ENCODE measurements at places on chromosomes 2 and 18.

GRCh38 chr2:70987386-70987785 is 7.3 kb downstream of the TEX261 start:
- DNase-seq: no peak

DNA sequence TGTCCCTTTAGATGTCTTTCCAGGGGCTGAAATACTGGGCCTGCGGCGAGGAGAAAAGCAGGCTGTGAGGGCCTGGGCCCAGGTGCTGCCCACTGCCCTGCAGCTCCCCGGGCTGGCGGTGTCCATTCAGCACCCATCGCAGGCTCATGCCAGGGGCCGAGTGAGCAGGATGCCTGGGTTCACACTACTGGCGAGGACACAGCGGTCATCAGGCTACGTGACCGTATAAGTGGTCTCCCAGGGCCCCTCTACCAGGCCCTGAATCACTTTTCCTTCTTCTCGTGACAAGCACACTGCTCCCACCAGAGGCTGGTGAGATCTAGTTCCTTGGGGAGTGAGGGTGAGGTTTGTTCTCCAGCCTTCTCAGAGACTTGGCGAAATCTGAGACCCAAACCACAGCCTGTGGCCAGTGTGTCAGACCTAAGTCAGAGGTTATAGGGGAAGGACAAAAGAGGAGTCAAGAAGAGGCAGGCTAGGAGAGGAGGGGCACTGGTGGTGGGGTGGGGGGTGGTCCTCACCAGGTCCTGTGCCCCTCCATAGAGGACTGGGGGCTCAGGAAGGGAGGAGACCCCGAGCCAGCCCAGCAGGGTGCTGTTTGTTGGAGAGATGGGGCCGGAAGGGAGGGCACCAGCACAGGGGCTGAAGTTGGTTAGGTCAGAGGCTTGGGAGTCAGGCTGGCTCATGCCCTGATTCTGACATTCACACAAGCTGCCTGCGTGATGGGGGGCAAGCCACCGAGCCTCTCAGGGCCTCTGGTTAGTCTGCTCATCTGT is 6.6 kb upstream of the SEMA4C start:
- DNase-seq: no peak

GRCh38 chr2:2245500-2245899 is 85.6 kb downstream of the MYT1L start:
- no peak for DNase-seq

GRCh38 chr2:191177751-191178736 is 27.2 kb upstream of the STAT4 start:
- no peak for DNase-seq

DNA sequence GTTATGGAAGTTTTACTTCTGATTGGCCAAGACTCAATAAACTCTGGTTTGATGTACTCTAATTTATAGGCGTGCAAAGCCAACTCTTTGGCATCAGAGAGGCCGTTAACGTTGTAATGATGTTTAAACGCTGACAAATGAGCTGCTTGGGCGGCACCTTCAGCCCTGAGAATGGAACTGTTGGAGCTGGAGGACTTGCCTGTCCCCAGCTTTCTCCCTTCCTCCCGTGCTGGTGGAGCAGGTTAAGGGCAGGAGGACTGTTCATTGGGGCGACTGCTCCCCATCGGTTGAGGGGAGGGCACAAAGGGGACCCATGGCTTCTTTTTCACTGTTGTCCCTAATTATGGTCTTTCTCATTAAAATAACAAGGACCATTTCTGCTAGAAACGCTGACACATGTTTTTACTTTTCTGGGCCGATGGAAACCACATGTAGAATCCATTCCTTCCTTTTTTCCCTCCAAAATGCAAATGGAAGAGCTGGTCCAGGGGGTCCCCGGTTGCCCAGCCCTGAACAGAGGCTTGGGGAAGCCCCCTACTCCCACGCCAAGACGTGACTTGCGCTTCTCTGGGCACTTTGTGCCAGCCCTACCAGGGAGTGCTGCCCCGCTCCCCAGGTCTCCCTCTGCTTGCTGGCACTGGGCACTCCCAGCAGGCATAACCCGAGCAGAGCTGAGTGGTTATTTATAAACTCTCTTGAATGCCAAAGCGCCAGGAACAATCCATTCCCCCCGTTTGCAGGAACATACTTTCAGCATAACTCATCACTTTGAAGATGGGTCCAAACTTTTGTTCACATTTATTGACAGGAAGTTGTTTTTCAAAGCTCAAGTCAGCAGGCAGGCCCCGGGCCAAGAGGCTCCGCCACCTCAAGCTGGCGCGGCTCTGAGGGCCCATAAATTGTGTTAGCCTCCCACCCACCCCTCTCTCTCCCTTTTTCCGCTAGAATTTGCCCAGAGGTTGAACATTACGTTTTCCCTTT is 170.1 kb downstream of the ASB1 start:
- no peak for DNase-seq

DNA sequence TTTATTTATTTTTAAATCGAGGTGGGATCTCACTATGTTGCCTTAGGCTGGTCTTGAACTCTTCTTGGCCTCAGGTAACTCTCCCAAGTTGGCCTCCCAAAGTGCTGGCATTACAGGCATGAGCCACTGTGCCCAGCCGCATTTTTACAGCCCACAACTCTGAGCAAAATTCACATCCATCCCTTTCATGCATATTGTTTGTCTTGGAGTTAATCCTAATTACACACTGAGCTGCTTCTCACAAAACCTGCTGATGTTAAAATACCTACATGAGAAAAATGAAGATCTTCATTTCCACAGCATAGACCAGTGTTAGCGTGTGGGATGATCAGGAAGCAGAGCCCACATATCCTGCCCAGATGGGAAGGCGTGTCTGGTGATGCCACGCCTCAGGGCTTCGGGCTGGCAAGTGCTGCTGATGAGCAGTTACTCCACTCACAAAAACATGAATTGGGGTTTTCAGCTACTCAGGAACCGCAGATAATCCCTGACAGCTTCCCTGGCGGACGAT is 14.6 kb downstream of the ITGB1BP1 start:
- DNase-seq: no peak

DNA sequence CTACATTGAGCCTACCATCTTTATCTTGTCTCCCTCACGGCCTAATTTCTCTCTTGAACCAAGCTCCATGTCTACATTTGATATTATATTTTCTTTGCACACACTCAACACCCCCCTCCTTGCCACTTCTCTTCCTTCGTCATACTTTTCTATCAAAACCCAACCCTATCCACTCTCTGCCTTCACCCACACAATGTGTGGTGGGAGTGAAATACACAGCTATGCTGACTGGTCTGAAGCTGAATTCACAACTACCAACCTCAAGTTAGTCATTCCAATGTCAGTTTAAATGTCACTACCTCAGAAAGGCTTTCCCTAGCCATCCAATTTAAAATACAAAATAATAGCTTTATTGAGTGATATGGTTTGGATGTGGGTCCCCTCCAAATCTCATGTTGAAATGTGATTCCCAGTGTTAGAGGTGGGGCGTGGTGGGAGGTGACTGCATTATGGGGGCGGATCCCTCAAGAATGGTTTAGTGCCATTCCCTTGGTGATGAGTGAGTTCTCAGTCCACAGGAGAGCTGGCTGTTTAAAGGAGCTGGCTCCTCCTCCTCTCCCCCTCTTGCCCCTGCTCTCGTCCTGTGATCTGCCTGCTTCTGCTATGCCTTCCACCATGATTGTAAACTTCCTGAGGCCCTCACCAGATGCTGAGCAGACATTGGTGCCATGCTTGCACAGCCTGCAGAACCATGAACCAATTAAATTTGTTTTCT is 112.1 kb downstream of the DTNB start:
- DNase-seq: no peak

- DNase-seq: no peak
Measured at GRCh38 chr2:228018311-228018710, 146.9 kb downstream of the DAW1 start.

GRCh38 chr2:238517209-238517608 is 90.5 kb downstream of the ASB1 start:
- no peak for DNase-seq

GRCh38 chr2:107618769-107619168 is 207.9 kb upstream of the RGPD4 start:
- DNase-seq: no peak

GRCh38 chr2:129877289-129877741 is 102.2 kb upstream of the RAB6C start:
- DNase-seq: peak; percentile 81

GRCh38 chr2:224041554-224041953 is 2.5 kb upstream of the SERPINE2 start:
- no peak for DNase-seq

GRCh38 chr2:235716875-235717496 is 223.1 kb downstream of the AGAP1 start:
- DNase-seq: no peak

Data from stimulated activated CD4-positive, alpha-beta T cell treated with anti-CD3 and anti-CD28 coated beads, Interleukin-2, amount 100 ng/mL, for 4 hours (primary cell).